ENCODE measurements at places on chromosomes 5 and 9.

- no peak for DNase-seq
Measured at GRCh38 chr5:148725675-148726074, 71.3 kb upstream of the HTR4 start.

GRCh38 chr5:58335518-58335917 lies 124.4 kb downstream of the PLK2 start:
- no peak for DNase-seq

DNA sequence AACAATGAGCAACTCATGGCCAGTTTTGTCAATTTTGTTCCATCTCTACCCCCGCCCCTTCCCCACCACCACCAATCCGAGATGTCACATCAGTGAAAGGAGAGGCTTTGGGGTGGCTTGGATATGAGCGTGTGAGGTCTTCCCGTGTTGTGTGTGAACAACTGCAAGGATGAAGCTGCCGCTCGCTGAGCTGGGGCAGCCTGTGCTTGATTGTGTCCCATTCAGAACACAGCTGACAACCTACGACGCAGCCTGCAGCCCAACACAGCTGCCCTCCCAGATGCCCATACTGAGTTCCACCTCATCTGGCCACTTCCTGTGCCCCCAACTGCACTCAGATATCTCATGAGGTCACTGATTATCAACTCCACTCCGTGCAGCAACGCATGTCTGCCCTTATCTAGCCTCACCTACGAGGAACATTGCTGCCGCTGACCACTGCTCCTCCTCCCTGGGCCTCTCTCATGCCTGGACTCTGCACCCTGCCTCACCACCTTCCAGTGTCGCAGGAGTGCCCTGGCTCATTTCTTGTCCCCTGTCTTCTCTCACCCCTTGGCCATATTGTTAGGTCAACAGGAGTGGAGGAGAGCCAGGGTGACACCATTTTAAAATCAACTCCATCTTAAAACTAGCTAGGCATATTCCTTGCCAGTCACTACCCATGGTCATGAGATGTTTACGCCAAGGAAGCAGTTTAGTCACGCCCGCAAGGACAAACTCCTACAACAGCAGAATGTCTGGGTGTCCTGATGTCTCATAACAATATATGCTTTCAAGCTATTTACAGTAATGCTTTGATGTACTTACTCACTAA lies 7.3 kb upstream of the IL4 start:
- DNase-seq, result no peak

- DNase-seq, result no peak
Measured at GRCh38 chr5:80712919-80713318, 58.1 kb upstream of the DHFR start.

- DNase-seq, result no peak
Measured at GRCh38 chr5:32163785-32164184, 10.3 kb downstream of the GOLPH3 start.

GRCh38 chr5:107875833-107876232 lies 205.1 kb upstream of the EFNA5 start:
- no peak for DNase-seq

DNA sequence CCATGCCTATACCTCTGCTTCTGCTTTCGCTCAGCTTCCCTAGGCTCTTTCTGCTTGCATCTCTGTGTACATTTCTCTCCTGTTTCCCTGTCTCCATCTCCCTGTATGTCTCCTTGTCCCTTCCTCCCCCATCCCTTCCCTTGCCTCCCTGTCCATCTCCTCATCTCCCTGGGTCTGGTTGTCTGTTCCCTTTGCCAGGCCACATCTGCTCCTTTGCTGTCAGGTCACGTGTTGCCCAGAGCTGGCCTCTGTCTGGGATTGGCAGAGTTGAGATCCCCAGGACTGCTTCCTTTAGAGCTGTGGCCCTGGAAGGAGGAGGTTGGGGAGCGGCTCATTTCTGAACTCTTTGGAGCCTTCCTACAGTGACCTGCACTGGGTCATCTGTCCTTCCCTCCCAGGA lies 31.8 kb upstream of the PTGS1 start:
- no peak for DNase-seq

DNA sequence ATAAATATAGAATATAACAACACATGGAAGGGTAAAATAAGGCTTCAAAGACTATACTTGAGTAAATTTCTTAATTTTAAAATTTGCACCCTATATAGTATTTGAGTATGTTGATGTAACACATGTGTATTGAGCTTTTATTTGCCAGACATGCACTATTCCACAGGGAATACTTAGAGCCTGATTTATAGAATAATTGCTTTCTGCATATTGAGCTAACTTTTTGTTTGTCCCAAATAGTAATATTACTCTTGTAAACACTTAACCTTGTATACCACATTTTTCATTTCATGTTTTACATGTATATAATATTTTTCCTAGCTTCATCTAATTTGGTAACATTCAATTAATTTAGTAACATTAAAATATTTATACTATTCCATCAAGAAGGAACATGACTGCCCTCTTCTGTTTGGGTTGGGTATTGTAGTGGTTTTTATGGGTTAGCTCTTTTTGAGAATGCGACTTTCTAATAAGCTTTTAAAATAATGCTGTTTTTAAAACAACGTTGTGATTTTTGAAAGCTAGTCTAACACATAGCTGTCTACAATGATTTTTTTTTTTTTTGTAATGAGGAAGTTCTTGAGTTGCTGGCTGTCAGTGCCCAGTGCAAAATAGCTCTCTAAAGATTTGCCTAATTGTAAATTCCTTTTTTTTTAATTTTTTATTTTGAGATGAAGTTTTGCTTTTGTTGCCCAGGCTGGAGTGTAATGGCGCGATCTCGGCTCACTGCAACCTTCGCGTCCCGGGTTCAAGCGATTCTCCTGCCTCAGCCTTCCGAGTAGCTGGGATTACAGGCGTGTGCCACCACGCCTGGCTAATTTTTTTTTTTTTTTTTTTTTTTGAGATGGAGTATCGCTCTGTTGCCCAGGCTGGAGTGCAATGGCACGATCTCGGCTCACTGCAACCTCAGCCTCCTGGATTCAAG lies 4.8 kb downstream of the SUB1 start:
- DNase-seq, result no peak

GRCh38 chr5:77832938-77833337 lies 56.8 kb upstream of the TBCA start:
- DNase-seq, result no peak

DNA sequence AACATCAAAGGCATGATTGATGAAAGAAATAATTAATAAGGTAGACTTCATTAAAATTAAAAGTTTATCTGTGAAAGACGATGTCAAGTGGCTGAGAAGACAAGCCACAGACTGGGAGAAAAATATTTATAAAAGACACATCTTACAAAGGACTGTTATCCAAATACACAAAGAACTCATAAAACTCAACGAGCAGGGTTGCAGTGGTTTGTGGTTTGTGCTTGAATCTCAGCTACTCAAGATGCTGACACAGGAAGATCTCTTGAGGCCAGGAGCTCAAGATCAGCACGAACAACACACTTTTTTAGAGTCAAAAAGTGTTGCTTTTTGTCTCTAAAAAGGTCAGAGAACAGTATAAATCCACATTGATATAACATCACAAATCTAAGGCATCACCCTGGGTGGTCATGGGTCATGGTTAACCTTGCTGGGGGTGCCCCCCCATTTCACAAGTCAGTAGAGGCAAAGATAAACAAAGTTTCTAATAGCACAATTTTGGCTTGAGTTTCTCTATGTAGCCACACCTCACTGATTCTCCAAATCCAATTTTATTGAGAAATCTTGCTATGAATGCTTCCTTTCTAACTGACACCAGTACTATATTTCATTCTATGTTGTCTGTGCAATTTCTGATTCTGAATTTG lies 342.9 kb upstream of the RPS23 start:
- no peak for DNase-seq

- no peak for DNase-seq
Measured at GRCh38 chr9:12972608-12973589, 198.1 kb downstream of the LURAP1L start.
